Stimulated activated CD4-positive, alpha-beta T cell treated with anti-CD3 and anti-CD28 coated beads, Interleukin-2, amount 100 ng/mL, for 24 hours (primary cell): ENCODE measurements at places on chromosomes 5 and 9.

DNA sequence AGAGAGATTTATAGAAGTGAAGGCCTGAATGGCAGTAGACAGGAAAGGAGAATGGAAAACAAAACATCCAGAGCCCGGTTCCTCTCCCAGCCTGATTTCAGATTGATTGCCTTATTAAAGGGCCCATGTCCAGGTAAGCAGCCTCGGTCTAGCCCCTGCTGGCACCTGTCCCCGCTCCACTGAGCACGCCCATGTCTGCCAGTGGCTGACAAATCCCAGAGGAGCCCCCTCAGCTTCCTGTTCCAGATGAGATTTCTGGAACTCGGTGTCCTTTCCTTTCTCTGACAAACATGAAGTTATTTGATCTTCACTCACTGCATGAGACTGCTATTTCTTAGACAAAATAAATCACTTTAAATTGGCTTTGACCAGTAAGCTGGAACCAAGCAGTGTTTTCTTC, 187.0 kb upstream of the ADCY2 start:
- DNase-seq = no peak

DNA sequence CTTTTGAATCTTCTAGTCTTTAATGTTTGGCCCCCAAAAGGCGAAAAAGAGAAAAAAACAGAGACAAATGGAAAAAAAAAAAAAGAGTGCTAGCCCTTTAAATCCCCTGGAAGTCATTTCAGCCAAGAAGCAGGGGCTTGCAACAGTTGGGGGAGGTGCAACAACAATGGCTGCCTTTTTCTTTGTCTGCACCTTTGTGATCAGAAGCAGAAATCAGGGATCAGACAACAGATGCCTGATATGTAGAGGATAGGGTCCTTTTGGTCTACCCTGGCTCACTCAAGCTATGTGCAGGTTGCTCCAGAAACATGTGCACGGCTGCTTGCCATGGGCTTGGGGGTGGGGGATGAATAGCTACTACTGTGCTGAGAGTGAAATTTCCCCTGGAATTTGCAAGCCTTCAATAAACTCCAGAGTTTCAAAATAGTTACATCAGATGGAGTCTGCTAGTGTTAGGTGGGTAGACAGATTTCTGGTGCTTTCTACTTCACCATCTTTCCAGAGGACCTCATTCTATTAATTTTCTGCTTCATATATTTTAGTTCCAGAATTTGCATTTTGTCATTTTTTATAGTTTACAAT, 150.9 kb downstream of the FGF18 start:
- DNase-seq = no peak

DNA sequence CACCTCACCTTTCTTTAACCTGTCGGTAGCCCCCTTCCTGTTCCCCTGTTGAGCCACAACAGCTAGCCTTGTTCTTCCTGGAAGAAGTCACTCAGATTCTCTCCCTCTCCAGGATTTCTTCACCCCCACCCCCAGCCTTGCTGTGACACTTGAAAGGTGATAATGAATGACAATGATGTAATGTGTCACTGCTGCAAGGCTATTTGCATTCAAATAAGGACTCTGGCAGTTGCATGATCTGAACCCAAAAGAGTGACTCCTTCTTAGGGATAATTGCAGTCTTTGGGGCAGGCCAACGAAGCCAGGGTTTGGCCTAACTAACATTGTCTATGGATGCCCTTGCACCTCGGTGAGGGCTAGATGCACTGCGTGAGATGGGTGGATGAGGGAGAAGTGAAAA, 154.4 kb upstream of the CLINT1 start:
- DNase-seq = no peak

DNA sequence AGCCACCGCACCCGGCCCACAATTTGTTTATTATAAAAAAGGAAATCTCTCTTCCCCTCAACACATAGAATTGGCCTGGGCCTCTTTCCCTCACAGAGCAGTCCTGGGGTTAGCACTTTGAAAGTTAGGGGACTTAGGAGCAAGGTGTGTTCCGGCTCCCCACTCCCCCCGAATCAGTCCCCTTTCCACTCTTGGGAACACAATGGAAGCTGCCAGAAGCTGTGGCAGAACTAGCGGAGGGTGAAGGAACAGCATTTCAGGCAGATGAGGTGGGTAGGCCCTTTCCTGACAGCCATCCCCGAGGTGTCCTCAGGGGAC, 16.4 kb upstream of the C5orf47 start:
- DNase-seq = no peak

- DNase-seq = peak; percentile 41
These were observed 1.1 kb downstream of the LARP1 start for GRCh38 chr5:154756009-154756867.

GRCh38 chr9:98983295-98984268, 39.9 kb downstream of the COL15A1 start:
- DNase-seq = no peak

- no peak for DNase-seq
These were observed 29.4 kb downstream of the ARHGEF37 start for GRCh38 chr5:149610589-149611255.

GRCh38 chr9:75739884-75740611, 150.4 kb upstream of the PCSK5 start:
- DNase-seq = no peak

GRCh38 chr9:18622186-18622836, 148.4 kb downstream of the ADAMTSL1 start:
- no peak for DNase-seq

DNA sequence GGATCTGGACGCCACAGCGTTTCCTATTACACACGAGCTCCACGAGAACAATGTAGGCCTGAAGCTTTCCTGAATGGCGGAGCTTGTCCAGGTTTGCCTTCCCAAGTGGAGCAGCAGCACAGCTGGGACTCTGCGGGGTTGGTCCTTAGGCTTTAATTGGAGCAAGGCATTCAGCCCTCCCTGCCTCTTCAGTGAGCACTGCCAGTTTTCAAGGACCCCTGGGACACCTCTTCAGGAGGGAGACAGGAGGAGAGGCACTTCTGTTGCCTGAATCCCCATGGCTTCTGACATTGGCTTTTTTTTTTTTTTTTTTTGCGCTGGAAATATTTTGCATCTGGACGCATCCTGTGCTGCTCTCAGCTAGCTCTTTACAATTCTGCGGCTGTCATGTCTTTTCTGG, 179.4 kb downstream of the SEMA6A start:
- no peak for DNase-seq

DNA sequence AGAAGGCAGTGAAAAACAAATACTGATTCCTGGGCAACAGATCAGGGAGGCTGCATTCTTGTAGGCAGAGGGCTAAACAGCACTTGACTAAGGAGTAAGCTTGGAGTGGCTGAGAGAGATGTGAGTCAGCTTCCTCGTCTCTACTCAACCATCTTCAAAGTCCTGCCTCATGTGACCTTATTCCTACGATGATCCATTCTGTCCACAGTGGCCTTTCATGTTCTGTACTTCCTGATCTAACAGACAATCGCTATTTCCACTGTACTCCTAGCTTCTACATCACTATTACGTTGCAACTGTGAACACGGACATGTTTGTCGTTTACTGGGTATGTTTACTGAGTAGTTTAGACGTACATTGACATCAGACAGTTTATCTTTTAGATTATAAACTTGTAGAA, 365.4 kb downstream of the ARL15 start:
- no peak for DNase-seq

- DNase-seq = no peak
These were observed 564.4 kb upstream of the NUDT12 start for GRCh38 chr5:104126980-104127379.

DNA sequence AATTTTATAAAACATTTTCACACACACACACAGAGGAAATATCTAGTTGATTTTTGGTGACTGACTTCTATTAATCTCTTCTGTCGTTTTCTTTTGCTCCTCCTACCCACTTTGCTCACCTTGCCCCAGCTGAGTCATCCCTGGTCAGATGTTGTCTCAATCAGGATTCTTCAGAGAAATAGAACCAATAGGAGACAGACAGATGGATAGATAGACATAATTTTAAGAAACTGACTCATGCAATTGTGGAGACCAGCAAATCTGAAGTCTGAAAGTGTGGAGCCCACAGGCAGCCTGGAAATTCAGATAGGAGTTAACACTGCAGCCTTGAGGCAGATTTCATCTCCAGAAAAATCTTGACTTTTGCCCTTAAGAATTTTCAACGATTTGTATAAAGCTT, 37.0 kb upstream of the PIK3R1 start:
- peak; percentile 4 for DNase-seq

DNA sequence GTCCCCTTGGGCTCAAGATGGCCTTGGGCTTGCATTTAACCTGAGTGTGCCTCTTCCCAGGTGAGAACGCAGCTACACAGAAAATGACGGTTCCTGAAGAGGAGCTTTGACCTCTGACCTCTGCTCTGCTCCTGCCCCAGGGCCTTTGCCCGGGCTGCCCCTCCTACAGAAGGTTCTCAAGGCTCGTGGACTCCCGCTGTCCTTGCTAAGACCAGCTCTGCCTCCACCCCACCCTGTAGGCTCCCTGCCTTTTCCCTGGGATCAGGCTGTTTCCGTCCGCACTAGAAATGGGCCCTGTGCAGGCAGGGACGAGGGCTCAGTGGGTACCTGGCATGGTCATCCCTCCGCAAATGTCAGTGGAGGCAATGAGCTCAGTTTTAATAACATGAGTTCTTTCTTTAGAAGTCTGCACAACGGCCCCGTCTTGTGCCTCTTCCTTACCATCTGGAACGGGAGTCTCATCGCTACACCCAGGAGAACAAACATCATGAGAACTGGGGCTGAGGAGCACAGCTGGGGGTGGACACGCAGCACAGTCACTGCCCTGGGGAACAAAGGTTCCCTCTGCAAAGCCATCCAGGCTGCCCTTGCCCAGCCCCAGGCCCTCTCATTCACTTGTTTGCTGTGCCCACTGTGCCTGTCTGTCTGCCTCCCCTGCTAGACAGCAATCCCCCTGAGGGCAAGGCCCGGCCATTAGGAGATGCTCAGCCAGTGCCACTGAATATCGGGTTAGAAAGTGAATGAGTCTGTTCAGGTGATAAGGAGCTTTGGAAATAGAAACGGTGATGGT, 26.7 kb upstream of the LPCAT1 start:
- DNase-seq = no peak

DNA sequence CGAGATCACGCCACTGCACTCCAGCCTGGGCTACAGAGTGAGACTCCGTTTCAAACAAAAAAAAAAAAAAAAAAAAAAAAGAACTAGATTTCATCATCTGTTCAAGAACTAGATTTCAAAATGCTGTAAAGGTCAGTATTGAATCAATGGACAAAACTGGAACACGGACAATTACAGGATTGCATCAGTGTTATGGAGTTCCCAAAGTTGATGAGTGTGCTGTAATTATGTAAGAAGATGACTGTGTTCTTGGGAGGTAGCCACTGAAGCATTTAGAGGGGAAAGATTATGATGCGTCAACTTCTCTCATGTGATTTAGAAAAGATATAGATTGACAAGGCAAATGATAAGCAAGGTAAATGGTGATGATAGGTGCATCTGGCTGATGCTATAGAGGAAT, 6.5 kb downstream of the FAM240B start:
- DNase-seq = no peak

DNA sequence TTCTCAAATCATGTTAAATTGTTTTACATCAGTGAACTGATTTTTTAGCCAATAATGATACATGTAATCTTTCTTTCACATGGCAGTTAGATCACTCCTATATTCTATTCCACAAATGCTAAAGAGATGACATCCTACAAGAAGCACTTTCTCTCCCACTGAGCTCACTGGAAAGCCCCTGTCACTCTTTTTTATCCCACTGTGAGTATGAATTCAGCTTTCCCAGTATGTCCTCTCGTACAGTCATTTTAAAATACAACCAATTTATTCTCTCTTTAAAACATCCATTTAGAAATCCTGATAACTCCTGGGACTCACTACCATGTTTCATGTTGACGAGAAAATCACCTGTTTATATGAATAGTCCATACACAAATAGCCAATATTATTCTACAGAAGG, 599.9 kb downstream of the SEMA5A start:
- DNase-seq = no peak

DNA sequence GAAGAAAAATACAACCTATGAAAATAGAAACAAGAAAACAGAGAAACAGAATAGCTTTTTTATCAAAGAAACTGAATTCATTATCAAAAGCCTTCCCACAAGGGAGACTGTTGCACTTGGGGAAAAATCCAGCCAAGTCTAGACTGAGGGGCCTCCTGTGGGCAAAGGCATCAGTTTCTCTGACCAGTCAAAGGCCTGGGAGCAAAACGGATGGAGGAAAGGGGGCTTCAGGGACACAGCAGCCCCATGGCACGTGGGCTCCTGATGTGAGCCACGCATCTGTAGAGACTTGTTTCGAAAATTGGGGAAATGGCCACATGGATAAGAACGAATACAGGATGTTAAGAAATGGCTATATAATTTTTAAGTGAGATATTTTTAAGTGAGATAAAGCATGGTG, 21.1 kb downstream of the ZDHHC11B start:
- no peak for DNase-seq

- no peak for DNase-seq
These were observed 58.8 kb downstream of the FAM78A start for GRCh38 chr9:131217331-131218031.

DNA sequence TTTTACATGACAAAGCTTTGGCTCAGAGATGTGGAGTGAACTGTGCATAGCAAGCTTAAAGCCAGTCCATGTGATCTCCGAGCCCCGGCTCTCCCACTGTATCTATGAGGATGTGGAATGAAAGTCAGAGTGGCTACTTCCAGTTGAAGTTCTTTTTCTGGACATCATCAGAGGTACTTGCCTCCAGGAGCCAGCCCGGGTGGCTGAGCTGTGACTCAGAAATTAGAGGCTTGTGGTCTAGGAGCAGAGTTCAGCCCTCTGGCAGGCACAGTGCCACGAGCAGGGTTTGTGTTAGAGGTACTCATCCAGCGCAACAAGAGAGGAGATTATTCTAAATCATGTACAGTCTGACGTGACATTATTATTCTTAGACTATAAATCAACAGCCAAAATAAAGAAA, 322.5 kb downstream of the CDK5RAP2 start:
- DNase-seq = no peak

DNA sequence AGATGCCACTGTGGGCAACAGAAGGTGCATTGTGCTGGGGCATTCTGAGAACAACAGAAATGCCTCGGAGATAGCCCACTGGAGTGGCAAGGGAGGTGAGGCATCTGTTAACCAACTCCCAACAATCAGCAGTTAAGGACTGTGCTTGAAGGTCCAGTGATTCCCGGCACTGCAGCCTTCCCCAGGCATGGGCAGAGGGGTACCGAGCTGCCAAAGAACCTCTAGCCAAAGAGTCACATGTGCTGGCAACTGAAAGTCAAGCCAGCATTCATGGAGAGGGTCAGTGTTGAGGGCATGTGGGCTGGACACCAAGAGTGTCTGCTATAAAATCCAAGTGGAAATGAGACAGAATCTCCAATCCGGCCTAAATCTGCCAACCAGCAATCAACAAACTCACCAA, 149.6 kb downstream of the ASTN2 start:
- no peak for DNase-seq
